Psoas muscle (tissue), 8 donors: ENCODE measurements at places on chromosomes 12 and 14. TPM values are rescaled to one million over a fixed set of nuclear protein-coding genes. Genes with fewer than 3 reads are reported as not detected.

DNA sequence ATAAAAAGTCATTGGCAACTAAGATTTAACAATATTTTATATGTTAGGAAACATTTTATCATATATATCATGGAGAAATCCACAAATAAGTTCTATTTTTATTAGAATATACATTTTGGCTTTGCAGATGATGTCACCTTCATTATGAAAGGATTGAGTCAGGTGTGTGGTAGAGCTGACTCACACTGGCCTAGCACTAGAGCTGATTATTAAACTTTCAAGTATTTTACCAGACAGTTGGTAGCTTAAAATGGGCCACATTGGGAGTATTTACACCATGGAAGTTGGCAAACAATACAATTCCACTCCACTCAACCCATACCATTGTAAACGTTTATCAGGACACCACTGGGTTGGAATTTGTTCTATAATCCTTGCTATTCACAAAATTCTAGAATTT, 1036.6 kb downstream of the TRHDE start:
- DNase-seq: no peak

DNA sequence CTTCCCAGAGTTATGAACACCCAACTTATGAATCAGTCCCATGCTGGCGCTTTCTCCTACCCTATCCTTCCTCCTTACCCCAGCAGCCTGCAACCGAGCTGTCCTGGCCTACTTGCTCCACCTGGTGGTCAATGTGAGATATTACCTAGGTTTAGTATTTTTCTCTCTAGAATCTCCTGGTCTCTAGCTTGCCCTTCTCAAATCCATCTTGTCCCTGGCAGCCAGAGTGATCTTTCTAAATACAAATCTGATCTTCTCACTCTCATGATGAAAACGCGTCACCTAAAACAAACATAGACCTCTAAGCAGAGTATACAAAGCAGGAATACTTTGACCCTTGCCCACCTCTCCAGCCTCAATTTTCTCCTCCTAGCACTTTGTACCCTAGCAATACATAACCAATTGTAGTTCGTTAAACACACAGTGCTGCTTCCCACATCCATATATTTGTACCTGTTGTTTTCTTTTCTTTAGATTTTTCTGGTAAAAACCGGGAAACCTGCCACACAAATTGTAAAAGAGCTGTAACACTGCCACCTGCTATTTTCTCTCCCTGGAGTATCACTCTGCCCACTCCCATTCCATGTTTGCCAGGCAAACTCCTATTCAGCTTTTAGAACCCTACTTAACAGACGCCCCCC, 20.0 kb upstream of the TCP11L2 start:
- peak; percentile 59 for DNase-seq

The TPPP2 gene
- 2.8 TPM for total RNA-seq

The TMEM253 gene
- total RNA-seq: not detected

DNA sequence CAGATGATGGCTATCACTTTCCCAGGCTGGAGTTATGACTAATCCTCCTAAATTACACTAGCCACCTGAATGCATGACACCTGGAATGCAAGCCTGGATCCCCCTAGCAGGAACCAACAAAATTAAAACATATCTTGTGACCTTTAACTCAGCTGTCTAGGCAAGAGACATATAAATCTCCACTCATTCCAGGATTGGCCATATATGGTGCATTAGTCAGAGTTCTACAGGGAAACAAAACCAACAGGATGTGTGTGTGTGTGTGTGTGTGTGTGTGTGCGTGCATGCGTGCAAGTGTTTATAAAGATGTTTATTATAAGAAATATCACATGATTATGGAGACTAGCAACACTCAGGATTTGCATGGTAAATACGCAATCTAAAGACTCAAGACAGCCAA, 212.8 kb downstream of the KIF21A start:
- DNase-seq: no peak

DNA sequence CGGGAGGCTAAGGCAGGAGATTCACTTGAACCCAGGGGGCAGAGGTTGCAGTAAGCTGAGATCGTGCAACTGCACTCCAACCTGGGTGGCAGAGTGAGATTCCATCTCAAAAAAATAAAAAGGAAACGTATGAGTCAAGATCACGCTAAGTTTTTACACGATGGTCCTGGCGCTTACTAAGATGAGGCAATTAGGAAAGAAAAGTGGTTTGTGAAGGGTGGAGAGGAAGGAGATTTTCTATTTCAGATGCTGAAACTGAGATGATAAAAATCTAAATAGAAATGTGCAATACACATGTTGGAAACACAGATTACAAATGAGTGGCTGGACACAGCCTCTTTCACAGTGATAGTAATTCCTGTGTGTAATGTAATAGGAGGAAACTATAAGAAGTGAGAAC, 63.2 kb downstream of the KDM5A start:
- DNase-seq: no peak

The IGF1 gene
- total RNA-seq: 20.8 TPM

DNA sequence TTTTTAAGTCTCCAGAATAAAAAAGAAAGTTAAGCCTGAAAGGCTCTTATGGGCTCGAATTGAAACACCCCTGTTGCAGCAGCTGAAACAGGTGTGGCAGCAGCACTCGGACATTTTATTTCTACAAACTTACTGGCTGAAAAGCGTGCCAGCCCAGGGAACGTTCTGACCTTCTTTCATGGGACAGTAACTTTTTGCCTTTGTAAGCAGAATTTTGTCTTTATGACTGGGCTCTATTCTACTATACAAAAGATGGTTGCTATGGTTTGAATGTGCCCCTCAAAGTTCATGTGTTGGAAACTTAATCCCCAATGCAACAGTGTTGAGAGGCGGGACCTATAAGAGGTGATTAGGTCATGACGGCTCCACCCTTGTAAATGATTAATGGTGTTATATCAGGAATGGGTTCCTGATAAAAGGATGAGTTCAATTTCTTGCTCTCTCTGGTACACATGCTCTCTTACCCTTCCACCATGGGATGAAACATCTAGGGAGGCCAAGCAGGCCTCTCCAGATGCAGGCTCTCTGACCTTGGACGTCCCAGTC, 52.7 kb downstream of the PELI2 start:
- DNase-seq: no peak

The MAP1LC3B2 gene
- total RNA-seq: 4.1 TPM

DNA sequence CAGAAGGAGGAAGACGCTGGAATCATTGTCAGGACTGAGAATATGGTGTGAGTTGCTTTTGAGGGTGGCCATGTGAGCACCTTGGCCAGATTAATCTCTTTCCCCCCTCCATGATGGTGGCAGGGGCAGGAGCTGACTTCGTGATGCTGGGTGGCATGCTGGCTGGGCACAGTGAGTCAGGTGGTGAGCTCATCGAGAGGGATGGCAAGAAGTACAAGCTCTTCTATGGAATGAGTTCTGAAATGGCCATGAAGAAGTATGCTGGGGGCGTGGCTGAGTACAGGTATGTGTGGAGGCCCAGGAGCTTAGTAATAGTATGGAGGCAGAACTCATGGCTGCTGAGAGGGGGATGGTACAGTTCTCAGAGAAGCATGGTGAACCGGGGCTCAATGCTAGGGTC, 4.3 kb downstream of the TINF2 start:
- DNase-seq: no peak

The TSPAN19 gene
- not detected for total RNA-seq

- no peak for DNase-seq
Observed at GRCh38 chr14:80927083-80927989, 14.2 kb downstream of the CEP128 start.

GRCh38 chr12:30687265-30687986, 8.2 kb downstream of the IPO8 start:
- no peak for DNase-seq

DNA sequence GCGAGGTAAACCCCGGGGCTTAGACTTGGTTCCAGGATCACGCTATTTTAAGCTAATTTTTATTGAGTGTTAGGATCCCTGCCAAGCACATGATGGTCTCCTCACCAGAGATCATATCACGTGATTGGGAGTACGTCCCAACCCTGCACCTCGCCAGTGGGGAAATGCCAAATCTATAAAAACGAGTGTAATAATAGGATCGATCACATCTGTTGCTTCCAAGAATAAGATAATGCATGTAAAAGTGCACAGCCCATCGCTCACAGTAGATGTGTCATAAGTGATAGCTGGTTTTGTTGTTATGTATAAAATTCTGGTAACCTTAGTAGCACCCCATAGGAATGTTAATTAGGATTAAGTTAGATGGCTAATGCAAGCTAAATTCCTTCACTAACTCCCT, 581.0 kb upstream of the TMEM132C start:
- DNase-seq: no peak

The ABCC9 gene
- total RNA-seq: 87.2 TPM

The DBX2 gene
- 0.08 TPM for total RNA-seq

DNA sequence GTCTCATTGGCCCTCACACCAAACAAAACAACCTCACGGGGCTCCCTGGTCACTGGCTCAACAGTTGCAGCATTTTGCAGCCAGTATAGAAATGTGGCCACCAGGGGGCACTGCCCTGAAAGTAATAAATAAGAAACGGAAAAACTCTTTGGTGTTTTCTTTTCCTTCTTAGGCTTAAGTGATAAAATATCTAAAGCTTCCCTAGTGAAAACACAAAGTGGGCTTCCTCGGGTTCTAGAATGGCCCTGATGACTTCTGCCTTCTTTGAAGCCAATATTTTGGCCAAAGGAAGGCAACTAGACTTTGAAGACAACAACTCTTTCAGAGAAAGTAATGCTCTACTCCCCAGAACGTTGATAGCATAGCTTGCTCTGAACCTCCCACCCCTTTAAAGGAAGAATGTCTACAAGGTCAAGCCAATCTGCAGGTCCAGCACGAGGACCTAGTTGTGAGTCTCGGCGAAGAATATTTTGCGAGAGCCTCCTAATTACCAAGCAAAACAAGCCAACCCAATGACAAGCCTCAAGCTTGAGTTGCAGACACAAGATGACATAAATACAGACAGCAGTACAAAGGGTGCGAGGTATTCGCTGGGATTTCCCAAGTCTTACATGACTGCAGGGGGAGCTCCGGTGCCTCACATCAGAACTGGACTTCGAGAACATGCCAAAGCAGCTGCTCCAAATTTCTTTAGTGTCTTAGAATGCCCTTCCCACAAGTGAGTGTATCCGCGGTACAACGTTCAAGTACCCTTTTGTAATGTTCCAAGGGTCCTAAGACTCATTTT, 2.6 kb downstream of the ITPK1 start:
- peak; percentile 78 for DNase-seq

The GPR137C gene
- total RNA-seq: 0.13 TPM

The OR6C2 gene
- not detected for total RNA-seq

DNA sequence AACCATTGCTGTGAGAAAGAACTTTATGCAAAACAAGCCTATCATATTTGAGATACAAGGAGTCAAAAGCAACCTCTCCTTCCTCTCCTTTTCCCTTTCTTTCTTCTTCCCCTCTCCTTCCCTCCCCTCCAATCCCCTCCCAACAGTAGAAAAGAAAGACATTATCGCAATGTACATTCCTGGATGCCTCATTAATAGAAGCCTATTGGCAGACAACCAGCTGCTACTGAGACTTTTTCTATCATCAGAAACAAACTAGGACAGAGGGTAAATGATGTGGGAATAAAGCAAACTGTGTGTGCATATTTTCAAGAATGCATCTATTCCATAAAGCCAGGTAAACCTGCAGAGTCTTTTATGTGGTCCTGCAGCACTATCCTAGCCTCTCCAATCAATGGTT, 237.2 kb downstream of the ITPR2 start:
- DNase-seq: no peak

DNA sequence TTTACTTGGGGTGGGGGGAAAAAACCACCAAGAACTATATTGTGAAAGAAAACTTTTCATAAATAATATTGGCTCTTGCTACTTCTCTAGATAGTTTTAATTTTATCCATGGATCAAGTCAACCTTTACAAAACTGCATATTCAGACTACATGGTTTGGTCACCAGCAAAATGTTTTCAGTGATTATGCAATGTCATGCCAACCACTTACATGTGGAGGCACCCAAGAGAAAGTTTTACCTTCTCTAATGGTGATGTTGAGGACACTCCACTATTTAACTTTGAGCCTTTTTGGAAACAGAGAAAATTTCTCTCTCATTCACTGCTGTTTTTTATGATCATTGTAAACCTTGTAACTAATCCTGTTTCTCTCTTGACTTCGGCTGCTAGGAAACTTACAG, 21.6 kb downstream of the PLCZ1 start:
- DNase-seq: no peak

DNA sequence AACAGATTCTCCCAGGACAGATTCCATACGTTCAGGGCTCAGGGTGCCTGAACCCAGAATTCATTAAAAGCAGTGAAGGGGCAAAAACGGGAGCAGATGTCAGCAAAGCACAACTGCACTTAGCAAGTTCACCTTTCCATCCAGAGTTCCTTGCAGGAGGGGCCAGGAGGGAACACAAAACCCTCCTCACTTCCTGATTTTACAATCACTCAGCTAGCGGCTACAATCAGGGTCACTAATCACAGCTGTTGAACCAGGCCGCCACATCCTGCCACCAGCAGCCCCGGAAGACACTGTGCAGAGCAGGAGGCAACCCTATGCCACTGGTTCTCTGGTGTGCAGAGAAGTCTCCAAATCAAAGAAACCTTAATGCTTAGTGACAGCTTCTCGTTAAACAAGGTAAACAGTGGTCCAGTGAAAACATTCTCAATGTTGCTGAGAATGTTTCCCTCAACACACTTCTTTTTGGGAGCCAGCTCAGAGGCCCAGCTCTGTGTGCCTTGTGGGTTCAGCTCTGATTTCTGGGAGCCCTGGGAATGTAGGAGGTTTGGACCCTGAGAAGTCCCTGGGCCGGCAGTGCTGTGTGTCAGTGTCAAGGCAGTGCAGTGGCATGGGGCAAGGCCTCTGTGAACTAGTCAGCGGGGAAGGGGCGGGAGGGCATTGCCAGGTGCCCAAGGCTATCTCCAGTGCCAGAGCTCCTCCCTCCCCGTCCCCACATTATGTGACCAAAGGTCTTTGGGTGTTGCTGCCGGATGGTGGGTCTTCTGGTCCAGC, 54.5 kb downstream of the VCPKMT start:
- DNase-seq: no peak

The ESYT1 gene
- total RNA-seq: 36.7 TPM

GRCh38 chr14:88621100-88621499, 58.3 kb downstream of the ZC3H14 start:
- DNase-seq: no peak

DNA sequence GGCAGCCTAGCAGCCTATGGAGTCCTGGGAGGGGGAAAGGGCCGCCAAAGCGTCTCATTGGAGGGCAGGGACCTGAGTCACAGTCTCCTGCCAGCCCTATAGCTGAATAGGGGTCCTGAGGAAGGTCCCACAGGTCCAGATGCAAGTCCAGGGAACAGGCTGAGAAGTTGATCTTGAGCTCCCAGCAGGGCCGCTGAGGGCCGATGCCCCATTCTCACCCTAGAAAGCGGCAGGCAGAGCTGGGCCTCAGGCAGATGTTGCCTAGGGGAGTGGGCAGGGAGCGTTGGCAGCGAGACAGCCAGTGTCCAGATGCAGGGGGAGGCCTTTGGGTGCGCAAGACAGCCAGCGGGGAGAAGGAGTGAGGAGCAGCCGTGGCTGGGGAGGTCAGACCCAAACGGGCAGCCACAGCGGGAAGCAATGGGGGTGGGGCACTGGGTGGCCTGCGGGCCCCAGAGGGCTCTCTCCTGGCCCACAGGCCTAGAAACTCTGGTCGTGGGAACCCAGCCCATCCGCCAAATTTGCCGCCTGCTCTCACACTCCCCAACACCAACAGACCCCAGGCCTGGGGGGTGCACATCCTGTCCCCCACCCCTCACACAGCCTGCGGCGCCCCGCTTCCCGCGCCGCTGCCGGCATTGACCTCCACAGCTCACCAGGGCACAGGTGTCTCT, 1.1 kb downstream of the HDAC7 start:
- DNase-seq: peak; percentile 69

GRCh38 chr12:122894193-122895121, 1.5 kb downstream of the VPS37B start:
- no peak for DNase-seq

The OAS2 gene
- 8.4 TPM for total RNA-seq
